ENCODE measurements at places on chromosomes 16 and 17.
A peak's percentile ranks its signal among the peaks of the same experiment; 100 is the strongest.

- DNase-seq, result no peak
Observed at GRCh38 chr16:10405386-10405939, 19.6 kb downstream of the ATF7IP2 start.

- DNase-seq, result no peak
Observed at GRCh38 chr16:77246150-77246549, 46.9 kb downstream of the SYCE1L start.

DNA sequence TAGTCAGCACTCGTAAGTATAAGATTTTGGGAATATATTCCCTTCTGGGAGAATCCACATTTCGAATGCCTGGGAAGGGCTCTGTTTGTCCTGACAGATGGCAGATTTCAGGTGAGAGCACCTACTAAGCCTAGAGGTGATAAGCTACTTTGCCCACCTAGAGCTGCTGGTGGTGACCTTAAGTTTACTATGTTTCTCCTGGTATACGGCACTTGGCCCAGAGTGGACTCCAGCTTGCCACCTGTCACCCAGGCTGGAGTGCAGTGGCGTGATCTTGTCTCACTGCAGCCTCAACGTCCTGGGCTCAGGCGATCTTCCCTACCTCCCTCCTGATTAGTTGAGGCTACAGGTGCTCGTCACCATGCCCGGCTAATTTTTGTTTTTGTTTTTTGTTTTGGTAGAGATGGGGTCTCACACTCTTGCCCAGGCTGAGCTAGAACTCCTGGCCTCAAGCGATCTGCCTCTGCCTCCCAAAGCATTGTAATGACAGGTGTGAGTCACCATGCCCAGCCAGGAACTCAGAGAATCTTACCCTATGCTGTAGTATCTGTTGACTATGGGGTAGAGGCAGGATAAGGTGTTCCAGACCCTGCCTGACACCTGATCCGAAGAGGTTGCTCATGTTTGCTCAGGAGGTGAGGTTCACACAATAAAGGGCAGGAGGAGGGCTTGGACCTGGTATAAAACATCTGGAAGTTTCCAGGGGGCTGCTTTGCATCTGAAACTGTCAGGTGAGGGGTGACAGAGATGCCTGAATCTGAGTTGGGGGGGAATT is at the start of gene ZG16:
TSS of gene ZG16 (plus strand) at position 681 of the 775 bp plus-strand sequence. CDS start 1,011 bp downstream, outside the sequence.
- DNase-seq, result no peak

DNA sequence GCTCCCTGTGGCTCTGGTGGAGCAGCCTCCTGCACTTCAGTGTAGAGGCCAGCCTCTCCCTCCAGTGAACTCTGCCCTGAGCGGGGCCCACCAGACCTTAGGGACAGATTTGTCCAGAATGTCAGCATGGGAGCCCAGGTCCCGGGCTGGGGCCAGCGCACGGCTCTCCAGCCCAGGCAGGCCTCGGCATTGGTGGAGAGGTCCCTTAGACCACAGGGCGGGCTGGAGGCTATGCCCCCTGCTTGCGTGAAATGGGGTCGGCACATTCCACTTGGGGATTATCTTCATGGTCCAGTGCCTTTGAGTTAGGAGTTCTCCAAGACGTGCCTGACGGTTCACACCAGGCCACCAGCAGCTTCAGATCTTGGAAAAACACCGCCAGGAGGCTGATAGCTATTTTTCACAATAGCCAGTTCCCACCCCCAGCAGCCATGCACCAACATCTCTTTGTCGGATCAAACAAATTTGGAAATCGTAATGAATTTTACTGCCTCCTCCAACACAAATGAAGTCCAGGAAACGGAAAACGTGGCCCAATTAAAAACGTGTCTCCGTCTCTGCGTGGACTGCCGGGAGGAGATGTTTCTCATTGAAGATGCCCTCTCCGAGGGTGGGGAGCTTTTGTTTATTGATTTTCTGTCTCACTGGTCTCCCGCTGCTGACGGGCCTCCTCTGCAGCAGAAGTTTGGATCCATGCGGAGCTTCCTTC is 110.0 kb upstream of the CIBAR2 start:
- DNase-seq, result peak; percentile 92

- no peak for DNase-seq
Observed at GRCh38 chr17:82305727-82306300, 11.6 kb downstream of the CD7 start.

- no peak for DNase-seq
Observed at GRCh38 chr16:89360760-89361435, 129.5 kb downstream of the ANKRD11 start.

DNA sequence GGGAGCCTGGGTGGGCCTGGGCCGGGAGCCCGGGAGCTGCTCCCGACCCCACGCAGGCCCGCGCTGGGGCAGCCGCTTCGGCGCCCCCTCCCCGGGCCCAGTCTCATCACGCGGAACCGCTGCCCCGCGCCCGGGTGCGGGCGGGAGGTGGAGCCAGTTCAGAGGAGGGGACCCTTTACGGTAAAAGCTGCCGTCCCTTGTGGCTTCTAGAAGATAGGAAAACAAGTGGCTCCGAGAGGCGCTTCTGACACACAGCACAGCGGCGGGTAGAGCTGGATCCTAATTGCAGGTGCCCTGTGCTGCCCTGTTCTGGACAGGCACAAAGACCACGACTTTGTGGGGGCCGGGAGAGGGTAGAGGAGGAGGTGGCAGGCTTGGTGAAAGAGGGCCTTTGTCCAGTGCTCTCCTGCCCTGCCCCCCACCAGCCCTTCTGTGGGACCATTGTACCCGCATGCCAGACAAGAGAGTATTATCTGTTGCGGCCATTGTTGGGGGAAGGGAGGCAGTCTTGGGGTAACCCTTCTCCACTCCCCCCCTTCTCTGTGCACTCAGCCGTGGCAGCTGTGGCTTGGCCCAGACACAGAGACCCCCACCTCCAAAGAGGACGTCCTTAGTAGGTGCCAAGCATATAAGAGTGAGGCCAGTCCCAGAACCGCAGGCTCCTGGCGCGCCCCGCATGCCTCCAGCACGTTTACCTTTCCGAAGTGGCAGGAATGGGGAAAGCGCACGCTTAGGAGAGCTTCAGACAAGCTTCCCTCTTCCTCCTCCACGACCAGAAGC is 736 bp downstream of the CNP start:
- no peak for DNase-seq

GRCh38 chr17:75011401-75012095 is 922 bp upstream of the MRPL58 start:
- peak; percentile 20 for DNase-seq

- no peak for DNase-seq
Observed at GRCh38 chr16:30335598-30336474, 19.3 kb downstream of the CD2BP2 start.

DNA sequence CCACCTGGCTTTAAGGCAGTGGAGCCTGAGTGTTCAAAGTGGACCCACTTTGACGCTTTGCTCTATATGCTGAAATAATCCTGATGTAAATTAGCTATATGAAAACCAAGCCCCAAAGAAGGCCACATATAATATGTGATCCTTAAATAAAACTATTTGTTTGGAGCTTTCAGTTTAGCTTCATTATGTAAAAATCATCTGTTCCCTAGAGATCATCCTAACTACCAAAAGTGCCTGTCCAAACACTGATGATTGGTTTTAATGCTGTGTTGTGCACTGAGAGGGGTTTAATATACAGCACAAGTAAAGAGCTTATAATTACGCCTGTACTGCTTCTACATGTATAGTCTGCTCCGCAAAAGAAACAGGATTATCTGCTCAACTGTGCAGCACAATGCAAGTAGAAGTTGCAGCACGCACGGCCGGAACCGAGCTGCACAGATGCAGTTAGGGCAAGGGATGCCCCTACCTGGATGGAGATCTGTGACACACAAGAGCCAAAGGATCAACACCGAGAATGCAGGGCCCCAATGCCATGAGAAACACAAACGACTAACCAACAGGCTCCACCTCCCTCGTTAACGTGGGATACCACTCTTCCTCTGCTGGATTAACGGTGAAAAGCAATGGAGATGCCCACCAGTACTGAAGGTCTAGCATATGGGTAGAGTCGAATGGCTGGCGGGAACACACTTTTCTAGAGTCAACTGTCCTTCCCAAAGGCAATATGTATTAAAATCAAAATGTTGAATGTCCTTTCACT is 20.5 kb downstream of the USP7 start:
- no peak for DNase-seq

- peak; percentile 39 for DNase-seq
Observed at GRCh38 chr17:1882836-1883235, 53.0 kb downstream of the RPA1 start.

GRCh38 chr17:62573480-62574117 is 53.9 kb upstream of the MRC2 start:
- DNase-seq, result no peak

- peak; percentile 61 for DNase-seq
Observed at GRCh38 chr17:38419508-38419981, 8.7 kb upstream of the ARHGAP23 start.

- no peak for DNase-seq
Observed at GRCh38 chr17:68709461-68709860, 108.3 kb upstream of the FAM20A start.

DNA sequence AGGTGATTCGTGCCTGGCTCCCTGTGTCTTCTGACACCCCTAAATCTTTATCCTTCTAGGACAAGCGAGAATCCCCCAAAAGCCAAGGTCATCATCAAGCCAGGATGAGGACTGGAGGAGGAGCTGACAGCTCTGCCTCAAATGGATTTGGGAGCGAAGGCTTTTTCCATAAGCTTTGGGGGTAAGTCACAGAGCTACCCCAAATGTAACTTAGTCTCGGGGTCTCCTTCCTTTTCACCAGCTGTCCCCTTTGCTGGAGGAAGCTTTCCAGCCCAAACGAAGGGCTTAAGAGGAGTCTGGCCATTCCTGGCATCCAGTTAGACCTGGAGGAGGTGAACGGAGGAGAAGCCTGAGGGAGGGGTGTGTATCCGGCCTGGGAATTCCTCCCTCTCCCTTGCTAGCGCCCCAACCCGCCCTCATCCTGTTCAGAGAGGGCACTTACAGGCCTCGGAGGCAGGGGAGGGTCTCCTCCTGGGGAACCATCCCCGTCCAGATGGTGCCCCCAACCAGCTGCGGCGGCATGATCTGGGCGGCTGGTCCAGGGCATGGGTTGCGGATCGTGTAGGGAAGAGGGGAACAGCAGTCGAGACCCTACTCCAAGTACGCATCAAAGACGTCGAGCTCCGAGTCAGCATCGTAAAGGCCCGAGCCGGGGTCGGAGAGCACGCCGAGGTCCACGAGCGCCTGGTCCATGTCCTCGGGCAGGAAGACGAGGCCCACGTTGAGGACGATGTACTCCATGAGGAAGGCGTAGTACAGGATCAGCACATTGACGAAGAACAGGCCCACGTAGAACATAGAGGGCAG is 938 bp downstream of the DEXI start:
- peak; percentile 56 for DNase-seq

DNA sequence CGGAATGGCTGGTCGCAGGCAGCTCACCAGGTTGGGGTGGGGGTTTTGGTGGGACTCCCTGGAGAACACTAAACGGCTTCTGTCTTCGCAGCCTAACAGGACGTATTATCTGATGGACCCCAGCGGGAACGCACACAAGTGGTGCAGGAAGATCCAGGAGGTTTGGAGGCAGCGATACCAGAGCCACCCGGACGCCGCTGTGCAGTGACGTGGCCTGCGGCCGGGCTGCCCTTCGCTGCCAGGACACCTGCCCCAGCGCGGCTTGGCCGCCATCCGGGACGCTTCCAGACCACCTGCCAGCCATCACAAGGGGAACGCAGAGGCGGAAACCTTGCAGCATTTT is 59.7 kb downstream of the PDPK1 start:
- no peak for DNase-seq

DNA sequence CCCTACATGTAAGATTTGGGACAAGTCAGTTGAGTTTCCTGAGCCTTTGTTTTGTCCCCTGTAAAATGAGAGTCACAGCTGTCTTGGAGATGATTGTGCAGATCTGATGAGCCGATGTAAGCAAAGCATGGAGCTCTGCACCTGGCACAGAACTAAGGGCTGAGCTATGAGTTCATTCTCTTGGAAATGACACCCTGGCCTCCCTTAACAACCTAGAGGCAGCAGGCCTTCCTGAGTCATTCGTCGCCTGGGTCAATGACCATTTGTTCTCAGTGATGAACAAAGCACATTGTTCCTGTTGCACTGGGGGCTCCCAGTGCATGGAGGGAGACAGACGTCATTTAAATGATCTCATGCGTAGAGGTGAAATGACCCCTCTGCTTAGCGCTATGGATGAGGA is 62.8 kb upstream of the GCSH start:
- DNase-seq, result peak; percentile 36

- DNase-seq, result peak; percentile 68
Observed at GRCh38 chr17:7841396-7841914, 7.4 kb downstream of the KDM6B start.

DNA sequence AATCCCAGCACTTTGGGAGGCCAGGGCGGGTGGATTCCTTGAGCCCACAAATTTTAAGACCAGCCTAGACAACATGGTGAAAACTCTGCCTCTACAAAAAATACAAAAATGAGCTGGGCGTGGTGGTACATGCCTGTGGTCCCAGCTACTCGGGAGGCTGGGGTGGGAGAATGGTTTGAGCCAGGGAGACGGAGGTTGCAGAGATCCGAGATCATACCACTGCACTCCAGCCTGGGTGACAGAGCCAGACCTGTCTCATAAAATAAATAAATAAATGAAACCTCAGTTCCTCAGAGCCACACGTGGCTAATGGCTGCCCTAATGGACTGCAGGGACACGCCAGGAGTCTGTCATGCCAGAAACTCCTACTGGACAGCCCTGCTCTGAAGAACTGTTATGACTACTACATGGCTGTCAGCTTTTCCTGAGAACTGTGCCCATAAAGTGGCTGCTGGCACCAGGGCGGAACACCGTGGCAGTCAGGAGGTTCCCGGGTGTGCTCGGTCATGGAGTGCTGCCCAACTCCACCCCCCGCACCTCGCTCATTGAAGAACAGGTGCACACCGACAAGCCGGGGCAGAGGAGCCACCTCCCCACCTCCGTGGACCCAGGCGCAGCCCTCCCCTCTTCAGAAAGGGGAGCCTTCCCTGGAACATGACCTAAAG is 4.3 kb downstream of the TMEM11 start:
- DNase-seq, result no peak

DNA sequence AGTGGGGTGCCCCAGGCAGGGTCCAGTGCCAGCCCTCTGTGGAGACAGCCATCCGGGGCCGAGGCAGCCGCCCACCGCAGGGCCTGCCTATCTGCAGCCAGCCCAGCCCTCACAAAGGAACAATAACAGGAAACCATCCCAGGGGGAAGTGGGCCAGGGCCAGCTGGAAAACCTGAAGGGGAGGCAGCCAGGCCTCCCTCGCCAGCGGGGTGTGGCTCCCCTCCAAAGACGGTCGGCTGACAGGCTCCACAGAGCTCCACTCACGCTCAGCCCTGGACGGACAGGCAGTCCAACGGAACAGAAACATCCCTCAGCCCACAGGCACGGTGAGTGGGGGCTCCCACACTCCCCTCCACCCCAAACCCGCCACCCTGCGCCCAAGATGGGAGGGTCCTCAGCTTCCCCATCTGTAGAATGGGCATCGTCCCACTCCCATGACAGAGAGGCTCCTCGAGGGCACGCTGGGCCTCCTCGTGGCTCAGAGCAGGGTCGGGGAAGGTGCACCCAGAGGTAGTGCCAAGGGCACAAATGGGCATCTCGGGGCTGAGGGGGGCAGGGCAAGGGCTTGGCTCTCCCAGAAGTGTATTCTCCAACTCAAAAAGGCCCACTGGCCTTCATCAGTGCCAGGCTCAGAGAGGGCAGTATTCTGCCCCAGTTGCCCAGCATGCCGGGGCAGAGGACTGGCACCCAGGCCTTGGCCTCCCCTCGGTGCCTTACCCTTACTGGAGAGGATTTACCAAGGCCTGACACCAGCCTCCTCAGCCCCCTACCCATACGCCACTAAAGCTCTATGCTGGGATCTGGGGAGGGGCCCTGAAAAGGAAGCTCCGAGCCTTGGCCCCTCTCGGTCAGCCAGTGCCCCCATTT is at the start of gene CDH5:
TSS of gene CDH5 (plus strand) at position 259 of the 867 bp plus-strand sequence. CDS start 12,647 bp downstream, outside the sequence.
- DNase-seq, result no peak
